ENCODE measurements at places on chromosomes 6 and 20. TPM values are rescaled to one million over a fixed set of nuclear protein-coding genes. Genes with fewer than 3 reads are reported as not detected.
A peak's percentile ranks its signal among the peaks of the same experiment; 100 is the strongest.

The MLIP gene
- polyA plus RNA-seq: 0.75 TPM

The MDC1 gene
- polyA plus RNA-seq: 1.8 TPM

The SLC22A2 gene
- polyA plus RNA-seq: not detected

The CUTA gene
- polyA plus RNA-seq: 217 TPM

The C6orf58 gene
- polyA plus RNA-seq: 0.09 TPM

The CTCFL gene
- not detected for polyA plus RNA-seq

DNA sequence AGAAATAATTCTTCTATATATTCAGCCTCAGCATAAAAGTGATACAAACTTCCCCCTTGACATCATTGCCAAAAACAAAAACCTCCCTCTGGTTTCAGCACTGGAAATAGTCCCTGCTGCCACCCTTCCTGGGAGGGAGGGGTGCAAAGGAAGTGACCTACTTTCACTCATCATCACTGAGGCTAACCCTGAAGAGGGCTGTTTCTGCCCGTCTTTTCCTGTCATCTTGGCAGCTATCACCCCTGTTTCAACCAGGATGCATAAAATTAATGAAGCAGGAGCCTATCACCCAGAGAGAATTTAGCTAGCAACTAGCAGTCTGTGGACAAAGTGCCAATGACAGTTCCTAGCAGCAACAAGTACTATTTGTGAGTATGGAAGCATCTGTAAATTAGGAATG is 397.8 kb downstream of the LAMA2 start:
- H3K36me3 ChIP-seq: no peaks in the 10 kb centered on the region
- no peaks in the 10 kb centered on the region for H3K27me3 ChIP-seq
- H3K4me1 ChIP-seq: no peaks in the 10 kb centered on the region
- no peak overlapping the region for H3K4me3 ChIP-seq
- DNase-seq: no peak
- H3K27ac ChIP-seq: no peak overlapping the region

DNA sequence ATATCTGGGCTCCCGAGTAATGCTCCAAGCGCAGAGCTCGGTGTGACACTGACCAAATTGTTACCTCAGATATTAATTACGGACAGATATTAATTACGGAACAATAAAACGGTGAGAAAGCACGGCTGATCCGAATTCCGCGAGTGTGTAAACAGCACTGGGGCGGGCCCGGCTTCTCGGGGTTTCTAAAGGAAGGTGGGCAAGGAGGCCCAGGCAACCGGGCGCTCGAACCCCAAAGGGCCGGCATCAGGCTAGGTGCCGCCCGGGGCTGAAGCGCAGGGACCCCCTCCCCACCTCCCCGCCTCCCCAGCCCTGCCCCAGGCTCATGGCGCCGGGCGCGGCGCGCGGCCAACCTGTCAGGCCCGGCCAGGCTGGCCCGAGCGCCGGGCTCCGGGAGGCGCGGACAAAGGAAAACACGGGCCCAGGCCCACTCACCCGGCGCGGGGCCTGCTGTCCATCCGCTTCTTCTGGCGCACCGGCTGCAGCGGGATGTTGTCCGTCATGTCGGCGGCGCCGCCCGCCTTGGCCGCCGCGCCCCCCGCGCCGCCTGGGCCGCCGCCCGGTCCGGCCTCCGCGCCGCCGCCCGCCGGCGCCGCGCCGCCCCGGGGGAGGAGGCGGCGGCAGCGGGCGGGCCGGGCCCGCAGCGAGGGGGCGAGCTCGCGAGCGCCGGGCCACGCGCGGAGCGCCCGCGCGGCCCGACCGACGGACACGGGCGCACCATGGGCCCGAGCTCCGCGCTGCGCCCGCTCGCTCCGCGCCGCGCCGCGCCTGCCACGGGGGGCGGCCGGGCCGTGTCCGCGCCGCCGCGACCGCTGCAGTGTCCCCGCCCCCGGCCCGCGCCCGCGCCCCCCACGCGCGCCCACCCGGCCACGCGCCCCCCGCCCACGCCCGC is at the start of gene ATP9A:
ATP9A (minus strand) TSS at position 524 of the 892 bp plus-strand sequence; CDS start at position 503, 21 bp downstream.
- peak; percentile 43 for DNase-seq
- no peaks in the 10 kb centered on the region for H3K27me3 ChIP-seq
- H3K4me1 ChIP-seq: peaks cover 3% of the 10 kb centered on the region
- peak within 1 kb of the TSS; percentile 98 for H3K4me3 ChIP-seq
- H3K36me3 ChIP-seq: no peaks in the 10 kb centered on the region
- peak within 1 kb of the TSS; percentile 63 for H3K27ac ChIP-seq

GRCh38 chr6:20265842-20266241 is 53.6 kb upstream of the MBOAT1 start:
- no peak for DNase-seq
- H3K36me3 ChIP-seq: no peaks in the 10 kb centered on the region
- H3K27me3 ChIP-seq: no peaks in the 10 kb centered on the region
- no peak overlapping the region for H3K27ac ChIP-seq
- no peaks in the 10 kb centered on the region for H3K4me1 ChIP-seq
- no peak overlapping the region for H3K4me3 ChIP-seq

DNA sequence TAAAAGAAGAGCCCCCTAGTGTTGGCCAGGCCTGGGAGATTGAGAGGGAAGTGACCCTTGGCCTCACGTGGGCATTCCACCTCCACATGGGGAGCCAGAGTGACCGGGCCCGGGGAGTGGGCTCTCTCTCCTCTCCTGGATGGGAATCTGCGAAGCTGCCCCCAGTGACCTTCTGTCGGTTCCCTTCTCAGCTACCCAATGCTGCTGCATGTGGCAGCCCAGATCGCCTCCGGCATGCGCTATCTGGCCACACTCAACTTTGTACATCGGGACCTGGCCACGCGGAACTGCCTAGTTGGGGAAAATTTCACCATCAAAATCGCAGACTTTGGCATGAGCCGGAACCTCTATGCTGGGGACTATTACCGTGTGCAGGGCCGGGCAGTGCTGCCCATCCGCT is 10.1 kb upstream of the GTF2H4 start:
- no peaks in the 10 kb centered on the region for H3K4me1 ChIP-seq
- no peak for DNase-seq
- no peaks in the 10 kb centered on the region for H3K27me3 ChIP-seq
- H3K36me3 ChIP-seq: peaks cover 68% of the 10 kb centered on the region
- no peak overlapping the region for H3K27ac ChIP-seq
- no peak overlapping the region for H3K4me3 ChIP-seq

GRCh38 chr20:37983286-37983685 is 50.0 kb downstream of the TTI1 start:
- peaks cover 2% of the 10 kb centered on the region for H3K4me1 ChIP-seq
- peaks cover 6% of the 10 kb centered on the region for H3K36me3 ChIP-seq
- DNase-seq: no peak
- no peak overlapping the region for H3K27ac ChIP-seq
- no peaks in the 10 kb centered on the region for H3K27me3 ChIP-seq

DNA sequence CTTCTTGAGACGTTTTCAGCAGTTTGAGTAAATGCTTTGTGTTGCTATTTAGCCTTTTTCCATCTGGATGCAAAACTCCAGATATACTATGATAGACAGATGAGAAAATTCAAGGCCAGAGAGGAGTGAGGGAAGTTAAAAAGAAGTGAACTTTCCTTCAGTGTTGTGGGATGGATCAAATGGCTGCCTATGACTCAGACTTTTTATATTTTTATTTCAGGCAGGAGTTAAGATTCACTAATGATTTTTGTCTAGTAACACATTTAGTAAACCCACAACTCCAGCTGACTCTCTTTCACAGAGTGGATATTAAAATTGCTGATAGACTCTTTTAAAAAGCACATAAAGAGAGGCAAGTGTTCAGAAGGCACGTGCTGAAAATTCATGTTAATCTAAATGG is 23.2 kb upstream of the PTCHD4 start:
- no peak overlapping the region for H3K27ac ChIP-seq
- H3K27me3 ChIP-seq: no peaks in the 10 kb centered on the region
- no peak overlapping the region for H3K4me3 ChIP-seq
- H3K4me1 ChIP-seq: no peaks in the 10 kb centered on the region

DNA sequence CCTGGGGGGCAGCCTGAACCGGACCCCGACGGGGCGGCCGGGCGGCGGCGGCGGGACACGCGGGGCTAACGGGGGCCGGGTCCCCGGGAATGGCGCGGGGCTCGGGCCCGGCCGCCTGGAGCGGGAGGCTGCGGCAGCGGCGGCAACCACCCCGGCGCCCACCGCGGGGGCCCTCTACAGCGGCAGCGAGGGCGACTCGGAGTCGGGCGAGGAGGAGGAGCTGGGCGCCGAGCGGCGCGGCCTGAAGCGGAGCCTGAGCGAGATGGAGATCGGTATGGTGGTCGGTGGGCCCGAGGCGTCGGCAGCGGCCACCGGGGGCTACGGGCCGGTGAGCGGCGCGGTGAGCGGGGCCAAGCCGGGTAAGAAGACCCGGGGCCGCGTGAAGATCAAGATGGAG is 636 bp downstream of the SRF start:
- H3K27ac ChIP-seq: peak overlapping the region; percentile 83
- peaks cover under 1% of the 10 kb centered on the region for H3K36me3 ChIP-seq
- H3K4me3 ChIP-seq: peak overlapping the region; percentile 92
- H3K4me1 ChIP-seq: peaks cover 7% of the 10 kb centered on the region

DNA sequence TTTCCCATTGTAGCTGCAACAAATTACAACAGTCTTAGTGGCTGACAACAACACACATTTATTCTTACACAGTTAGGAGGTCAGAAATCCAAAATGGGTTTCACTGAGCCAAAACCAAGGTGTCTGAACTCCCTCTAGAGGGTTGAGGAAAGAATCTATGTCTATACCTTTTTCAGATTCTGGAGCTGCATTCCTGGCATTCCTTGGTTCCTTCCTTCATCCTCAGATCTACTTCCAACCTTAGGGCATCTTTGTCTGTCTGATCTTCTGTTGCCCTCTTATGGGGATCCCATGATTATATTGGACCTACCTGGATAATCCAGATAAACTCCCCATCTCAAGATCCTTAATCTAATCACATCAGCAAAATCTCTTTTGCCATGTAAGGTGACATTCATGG is 540.9 kb upstream of the MAP3K7 start:
- H3K27ac ChIP-seq: no peak overlapping the region
- H3K4me3 ChIP-seq: no peak overlapping the region

GRCh38 chr6:53647462-53648094 is 18.0 kb downstream of the KLHL31 start:
- H3K27ac ChIP-seq: no peak overlapping the region
- no peaks in the 10 kb centered on the region for H3K4me1 ChIP-seq
- H3K27me3 ChIP-seq: no peaks in the 10 kb centered on the region
- DNase-seq: no peak
- H3K4me3 ChIP-seq: no peak overlapping the region

DNA sequence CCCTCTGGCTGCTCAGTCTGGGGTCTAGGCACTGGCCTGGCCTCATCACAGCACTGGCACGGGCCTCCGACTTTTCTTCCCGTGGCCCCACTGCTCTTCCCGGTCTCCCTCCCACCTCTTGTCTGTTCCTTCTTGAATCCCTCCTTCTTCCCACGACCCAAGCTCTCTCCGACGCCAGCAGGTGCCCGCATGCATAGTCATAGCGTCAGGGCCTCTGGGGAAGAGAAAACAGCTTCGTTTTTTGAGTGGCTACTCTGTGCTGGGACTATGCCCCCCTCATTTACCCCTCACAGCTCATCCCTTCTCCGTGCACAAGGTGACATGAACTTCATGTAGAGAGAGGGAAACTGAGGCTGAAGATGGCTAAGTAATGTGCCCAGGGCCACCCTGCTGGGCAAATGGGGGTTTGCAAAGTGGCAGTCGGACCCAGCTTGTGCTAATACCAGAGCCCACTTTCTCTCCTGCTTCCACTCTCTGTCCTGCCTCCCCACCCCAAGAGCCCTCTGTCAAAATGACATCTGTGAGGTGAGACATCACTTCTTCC is 59.2 kb downstream of the SYNJ2 start:
- no peak overlapping the region for H3K4me3 ChIP-seq
- DNase-seq: no peak
- peak overlapping the region; percentile 71 for H3K27ac ChIP-seq
- H3K36me3 ChIP-seq: peaks cover 63% of the 10 kb centered on the region
- H3K4me1 ChIP-seq: no peaks in the 10 kb centered on the region

DNA sequence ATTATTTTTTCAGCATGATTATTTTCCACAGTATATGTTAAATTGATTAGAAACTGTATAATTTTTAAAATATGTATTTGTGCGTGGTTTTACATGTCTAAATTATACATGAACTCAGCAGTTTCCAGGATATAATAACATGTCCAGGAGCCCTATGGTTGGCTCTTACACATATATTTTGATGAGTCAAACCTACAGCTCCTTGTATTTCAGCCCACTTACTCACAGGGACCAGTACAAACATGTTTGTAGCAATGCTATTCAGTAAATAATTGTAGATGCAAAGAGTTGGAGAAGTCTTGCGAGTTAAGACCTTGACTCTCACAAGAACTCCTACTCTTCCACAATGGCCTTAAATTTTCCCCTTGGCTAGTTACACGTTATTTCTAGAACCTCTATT is 107.2 kb upstream of the SASH1 start:
- H3K36me3 ChIP-seq: no peaks in the 10 kb centered on the region
- no peak overlapping the region for H3K27ac ChIP-seq
- H3K4me3 ChIP-seq: no peak overlapping the region
- H3K27me3 ChIP-seq: no peaks in the 10 kb centered on the region
- no peaks in the 10 kb centered on the region for H3K4me1 ChIP-seq
- no peak for DNase-seq

DNA sequence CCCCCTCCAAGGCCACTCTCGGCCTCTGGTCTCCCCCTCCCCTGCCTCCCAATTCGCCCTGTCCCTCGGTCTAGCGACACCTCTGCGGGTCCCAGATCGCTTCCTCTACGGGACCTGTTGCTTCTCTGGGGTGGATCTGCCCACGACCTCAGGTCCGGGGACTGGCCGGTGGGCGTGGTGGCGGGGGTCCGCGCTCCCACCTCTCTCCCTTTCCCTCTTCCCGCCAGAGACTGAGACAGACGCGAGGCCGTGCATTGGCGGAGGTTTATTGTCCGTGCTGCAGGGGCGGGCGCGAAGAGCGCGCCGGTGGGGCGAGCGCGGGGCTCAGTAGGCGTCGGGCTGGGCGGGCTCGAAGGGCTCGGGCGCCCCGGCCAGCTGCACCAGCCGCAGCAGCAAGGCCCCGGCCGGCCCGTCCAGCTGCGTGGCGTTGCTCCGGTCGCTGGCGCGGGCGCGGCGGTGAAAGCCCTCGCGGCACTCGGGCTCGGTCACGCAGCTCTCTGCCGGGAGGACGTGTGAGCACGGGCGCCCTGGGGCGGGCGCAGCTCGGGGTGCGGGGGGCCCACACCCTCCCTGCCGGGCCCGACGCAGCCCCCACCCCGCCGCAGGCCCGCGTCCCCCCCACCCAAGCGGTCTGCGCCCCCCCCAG is 2.1 kb downstream of the AVP start:
- no peak overlapping the region for H3K4me3 ChIP-seq
- H3K36me3 ChIP-seq: no peaks in the 10 kb centered on the region
- no peak overlapping the region for H3K27ac ChIP-seq
- peak; percentile 48 for DNase-seq
- no peaks in the 10 kb centered on the region for H3K4me1 ChIP-seq

DNA sequence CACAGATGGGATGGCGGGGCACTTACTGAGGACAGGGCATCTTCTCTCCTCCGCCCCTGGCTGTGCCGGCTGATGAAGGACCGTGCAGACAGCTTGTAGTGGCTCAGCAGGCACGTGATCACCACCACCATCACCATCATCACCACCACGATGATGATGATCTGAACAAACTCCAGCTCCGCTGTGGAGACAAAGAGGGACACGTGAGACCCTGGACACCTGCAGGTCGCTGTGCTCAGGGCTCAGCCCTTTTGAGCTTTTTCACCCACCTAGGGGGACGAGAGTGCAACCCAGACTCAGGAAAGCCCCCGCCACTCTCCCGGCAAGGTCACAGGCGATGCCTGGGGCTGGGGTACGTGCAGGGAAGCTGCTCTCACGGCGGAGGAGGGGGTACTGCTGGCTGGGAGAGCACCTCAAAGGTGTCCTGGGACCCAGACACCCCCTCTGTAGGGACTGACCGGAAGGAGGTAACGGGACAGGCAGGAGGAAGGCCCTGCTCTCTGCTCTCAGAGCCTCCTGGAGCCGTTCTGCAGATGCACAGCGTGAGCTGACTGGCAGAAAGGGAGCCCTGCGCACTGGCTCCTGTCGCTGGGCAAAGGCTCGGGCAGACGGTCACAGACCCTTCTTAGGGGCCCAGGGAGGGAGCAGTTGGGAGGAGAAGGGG is 39.4 kb upstream of the ZBP1 start:
- DNase-seq: no peak
- no peak overlapping the region for H3K4me3 ChIP-seq
- H3K36me3 ChIP-seq: no peaks in the 10 kb centered on the region
- no peaks in the 10 kb centered on the region for H3K27me3 ChIP-seq
